ENCODE measurements at places on chromosomes 3 and 15.
A peak's percentile ranks its signal among the peaks of the same experiment; 100 is the strongest.

GRCh38 chr15:80695911-80696661 lies 976 bp downstream of the ABHD17C start:
- DNase-seq, result peak; percentile 8

- DNase-seq, result no peak
Observed at GRCh38 chr3:98875535-98875934, 26.0 kb downstream of the DCBLD2 start.

GRCh38 chr3:190155752-190156151 lies 35.1 kb upstream of the P3H2 start:
- no peak for DNase-seq

- no peak for DNase-seq
Observed at GRCh38 chr3:155334215-155334913, 40.9 kb upstream of the STRIT1 start.

- DNase-seq, result no peak
Observed at GRCh38 chr3:184497804-184498203, 63.8 kb upstream of the EPHB3 start.

- DNase-seq, result no peak
Observed at GRCh38 chr15:38687340-38687739, 122.7 kb upstream of the RASGRP1 start.

DNA sequence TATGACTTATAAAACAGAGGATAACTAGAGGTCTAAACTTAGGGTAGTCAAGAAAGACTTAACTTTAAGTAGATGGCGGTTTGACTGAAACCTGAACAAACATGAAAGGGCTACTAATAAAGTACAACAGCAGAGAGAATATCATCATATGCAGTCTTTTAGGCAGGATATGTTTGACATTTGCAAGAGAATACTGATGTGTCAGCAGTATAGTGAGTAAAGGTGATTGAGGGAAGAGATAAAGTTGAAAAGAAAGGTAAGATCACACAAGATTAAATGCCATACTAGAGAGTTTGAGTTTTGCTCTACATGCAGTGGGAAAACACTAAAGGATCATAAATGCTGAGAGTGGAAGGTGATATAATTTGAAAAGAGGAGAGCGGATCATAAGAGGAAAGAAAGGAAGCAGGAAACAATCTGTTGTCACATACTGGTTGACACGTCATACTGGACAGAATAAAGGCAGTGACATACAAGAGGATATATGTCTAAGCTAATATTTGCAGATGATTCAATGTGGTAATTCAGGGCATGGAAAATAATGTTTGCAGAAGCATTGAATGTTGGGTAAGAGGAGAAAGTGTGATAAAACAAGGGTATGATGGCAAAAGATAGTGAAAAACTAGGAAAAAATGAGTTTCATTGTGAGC lies 223.0 kb downstream of the EPHA6 start:
- no peak for DNase-seq

DNA sequence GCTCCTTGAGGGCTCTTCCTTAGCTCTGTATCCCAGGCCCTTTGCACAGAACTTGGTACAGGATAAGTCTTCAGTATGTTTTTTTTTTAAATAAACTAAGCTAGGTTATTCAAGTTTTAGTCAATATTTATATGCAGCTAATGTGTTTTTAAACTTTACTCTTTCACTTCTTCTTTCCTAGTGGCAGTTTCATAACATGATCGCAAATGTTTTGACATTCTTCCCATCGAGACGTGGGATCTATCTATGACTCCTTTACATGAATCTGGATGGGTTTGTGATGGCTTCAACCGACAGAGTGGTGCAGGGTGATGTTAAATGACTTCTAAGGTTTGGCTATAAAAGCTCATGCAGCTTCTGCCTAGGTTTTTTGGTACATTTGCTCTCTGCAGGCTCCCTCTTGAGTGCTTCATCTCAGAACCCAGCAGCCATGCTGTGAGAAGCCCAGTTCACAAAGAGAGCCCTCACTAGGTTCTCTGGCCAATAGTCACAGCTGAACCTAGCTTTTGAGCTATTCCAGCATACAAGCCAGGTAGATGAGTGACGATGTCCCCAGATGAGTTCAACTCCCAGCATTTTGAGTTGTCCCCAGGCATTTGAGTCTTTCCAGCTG lies 13.5 kb upstream of the MECOM start:
- no peak for DNase-seq

- no peak for DNase-seq
Observed at GRCh38 chr3:99470841-99471240, 167.6 kb upstream of the COL8A1 start.

DNA sequence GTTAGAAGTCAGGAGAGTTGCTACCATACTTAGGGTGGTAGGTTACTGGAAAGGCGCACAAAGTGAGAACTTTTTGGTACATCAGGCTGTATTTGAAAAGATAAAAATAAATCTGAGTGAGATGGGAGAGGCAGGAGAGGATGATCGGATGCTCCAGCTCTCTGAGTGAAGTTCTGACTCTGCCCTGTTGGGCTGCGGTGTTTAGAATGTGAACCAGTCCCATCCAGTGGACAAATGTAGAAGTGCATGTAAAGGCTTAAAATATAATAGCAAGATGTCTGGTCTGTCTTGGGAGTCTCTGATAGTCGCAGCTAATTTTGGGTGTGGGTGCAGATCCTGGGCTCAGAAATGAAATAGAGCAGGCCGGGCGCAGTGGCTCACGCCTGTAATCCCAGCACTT lies 30.4 kb downstream of the ACKR2 start:
- peak; percentile 17 for DNase-seq

- no peak for DNase-seq
Observed at GRCh38 chr3:35664460-35664919, 25.2 kb downstream of the ARPP21 start.

GRCh38 chr3:167929968-167930367 lies 165.8 kb downstream of the GOLIM4 start:
- no peak for DNase-seq

- no peak for DNase-seq
Observed at GRCh38 chr15:89457086-89457485, 39.3 kb downstream of the RHCG start.

- no peak for DNase-seq
Observed at GRCh38 chr15:51299187-51300015, 39.0 kb downstream of the CYP19A1 start.

DNA sequence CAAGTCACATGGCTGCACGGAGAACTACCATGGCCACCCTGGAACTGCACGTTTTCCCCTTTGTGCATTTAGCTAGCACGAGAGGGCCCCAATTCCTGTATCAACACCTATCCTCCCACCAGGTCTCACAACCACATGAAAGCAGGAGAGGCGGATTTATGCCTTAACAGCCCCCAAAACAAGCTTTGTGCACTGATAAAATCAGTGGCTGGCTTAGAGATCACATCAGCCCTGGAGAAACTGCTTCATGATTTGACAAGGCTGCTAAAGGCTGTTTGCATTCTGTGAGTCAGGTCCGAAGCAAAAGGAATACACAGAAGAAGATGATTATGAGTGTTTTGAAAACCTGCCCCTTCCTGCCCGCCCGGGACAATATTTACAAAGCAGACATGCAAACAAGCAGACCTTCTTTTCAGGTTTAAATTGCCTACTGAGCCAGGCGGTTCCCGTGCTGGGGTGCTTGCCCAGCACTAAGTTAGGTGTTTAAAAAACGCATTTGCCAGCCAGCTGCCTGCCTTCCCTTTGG lies 25.9 kb downstream of the CEMIP start:
- DNase-seq, result peak; percentile 42

DNA sequence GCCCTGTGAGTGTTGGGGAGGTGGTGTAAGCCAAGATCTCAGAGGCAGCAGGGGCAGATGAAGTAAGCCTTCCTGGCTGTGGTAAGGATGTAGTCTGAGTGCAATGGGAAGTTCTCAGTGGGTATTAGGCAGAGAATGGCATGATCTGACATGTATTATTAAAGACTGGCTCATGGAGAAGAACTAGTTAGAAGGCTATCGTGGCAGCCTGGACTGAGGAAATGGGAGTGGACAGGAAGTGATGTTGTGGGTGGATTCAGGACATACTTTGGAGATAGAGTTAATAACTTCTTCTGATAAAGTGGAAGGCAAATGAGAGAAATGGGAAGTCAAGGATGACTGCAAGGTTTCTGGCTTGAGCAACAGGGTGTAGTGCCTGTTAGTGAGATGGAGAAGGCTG lies 250.9 kb upstream of the CFAP20DC start:
- DNase-seq, result no peak

- no peak for DNase-seq
Observed at GRCh38 chr15:85381850-85382751, 1.7 kb downstream of the AKAP13 start.

GRCh38 chr3:44989636-44990373 lies 13.8 kb downstream of the EXOSC7 start:
- no peak for DNase-seq

DNA sequence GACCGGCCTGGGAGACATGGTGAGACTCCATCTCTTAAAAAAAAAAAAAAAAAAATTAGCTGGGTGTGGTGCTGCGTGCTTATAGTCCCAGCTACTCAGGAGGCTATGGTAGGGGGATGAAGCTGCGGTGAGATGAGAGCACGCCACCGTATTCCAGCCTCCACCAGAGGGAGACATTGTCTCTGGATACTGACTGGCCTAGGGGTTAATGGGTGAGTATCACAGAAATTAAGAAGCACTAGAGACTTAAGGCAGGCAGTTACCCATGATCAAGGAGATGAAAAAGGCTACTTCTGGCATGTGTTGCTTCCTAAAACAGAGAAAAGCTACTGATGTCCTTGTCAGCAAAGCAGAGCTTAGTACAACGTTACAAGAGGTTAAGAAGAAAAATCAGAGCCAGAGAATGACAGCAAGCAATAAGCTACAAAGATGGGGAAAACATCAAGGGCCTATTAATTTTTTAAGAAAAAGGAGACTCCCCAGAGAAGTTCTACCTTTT lies 8.6 kb downstream of the TFRC start:
- DNase-seq, result peak; percentile 74

DNA sequence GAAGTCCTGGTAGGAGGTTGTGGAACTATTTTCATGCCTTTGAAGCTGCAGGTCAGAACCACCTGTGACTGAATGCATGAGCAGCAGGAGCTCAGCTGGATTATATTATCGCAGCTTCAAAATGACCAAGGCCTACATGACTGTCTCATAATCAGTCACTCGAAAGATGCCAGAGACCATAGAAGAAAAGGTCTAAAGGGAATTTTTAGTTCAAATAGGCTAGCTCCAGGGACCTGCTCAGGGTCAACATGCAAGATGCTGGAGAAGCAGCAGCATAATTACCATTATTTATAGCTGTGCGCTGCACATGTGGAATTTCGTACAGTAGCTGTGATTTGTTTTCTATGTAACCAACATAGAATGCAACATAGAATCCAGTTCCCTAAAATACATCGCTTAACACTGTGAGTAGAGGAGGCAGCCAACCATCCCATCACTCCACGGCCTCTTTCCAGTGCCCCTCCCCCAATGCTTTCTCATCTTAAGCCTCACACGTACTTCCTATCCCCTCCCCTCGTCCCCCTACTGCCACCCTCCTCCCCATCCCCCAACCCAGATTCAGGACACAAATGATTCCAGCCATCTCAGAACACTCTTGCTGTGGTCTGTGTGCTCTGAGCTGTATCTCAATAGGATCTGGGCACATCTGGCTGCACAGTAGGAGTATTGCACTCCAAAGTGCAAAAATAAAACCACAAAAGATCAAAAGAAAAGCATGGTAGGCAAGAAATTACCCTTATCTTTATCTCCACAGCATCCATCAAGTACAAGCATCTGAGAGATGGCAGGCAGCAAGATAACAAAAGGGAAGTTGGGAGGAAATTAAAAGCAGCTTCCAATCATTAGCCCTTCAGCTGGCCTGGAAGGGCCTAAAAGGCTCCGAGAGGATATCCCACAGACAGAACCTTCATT lies 352.8 kb upstream of the SEMA6D start:
- DNase-seq, result no peak

DNA sequence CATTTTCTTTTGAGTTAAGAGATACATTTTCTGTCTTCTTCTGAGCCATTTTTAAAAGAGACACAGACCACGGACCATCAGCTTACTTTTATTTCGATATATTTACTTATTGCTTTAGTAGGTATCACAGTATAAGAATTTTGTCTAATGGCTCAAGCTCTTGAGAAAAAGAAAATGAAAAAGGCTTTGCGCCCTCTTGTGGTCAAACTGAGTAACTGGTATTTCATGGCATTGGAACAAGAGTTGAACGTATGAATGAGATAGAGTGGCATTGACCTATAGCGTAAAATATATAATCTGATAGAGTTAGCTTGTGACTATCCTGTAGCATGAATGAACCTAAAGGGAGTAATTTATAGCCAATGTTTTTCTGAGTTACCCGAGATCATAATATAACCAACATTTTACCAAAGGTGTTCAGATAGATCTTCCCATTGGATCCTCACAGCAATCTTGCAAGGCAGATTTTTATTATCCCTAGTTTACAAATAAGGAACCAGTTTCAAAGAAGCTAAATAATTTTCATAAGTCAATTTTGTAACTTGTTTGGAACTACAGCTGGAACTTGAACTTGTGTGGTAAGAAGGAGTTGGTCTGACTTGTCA lies 154.6 kb downstream of the POLR2M start:
- DNase-seq, result peak; percentile 37

GRCh38 chr15:98657721-98658120 lies 9.4 kb downstream of the IGF1R start:
- no peak for DNase-seq

GRCh38 chr3:98563661-98564281 lies 29.6 kb downstream of the CPOX start:
- DNase-seq, result peak; percentile 18

DNA sequence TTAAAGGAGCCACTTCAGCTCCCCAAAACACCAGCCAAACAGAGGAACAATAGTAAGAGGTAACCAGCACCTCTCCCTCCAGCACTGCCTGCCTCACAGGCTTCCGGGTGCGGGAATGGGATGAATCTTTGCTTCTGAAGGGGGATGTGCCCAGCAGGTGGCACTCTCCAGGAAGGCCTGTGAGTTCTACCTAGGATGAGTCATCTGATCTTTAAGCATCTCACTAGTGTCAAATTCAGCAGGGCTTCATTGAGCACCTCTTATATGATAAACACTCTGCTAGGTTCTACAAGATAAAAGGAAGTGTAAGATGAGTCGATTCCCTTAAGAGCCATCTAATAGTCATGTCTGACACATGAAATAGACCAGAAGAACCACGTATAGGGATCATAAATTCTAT lies 237.4 kb upstream of the UMPS start:
- DNase-seq, result no peak

GRCh38 chr3:145326666-145327065 lies 834.3 kb downstream of the PLOD2 start:
- DNase-seq, result no peak

- DNase-seq, result no peak
Observed at GRCh38 chr3:35448681-35449080, 190.6 kb upstream of the ARPP21 start.

DNA sequence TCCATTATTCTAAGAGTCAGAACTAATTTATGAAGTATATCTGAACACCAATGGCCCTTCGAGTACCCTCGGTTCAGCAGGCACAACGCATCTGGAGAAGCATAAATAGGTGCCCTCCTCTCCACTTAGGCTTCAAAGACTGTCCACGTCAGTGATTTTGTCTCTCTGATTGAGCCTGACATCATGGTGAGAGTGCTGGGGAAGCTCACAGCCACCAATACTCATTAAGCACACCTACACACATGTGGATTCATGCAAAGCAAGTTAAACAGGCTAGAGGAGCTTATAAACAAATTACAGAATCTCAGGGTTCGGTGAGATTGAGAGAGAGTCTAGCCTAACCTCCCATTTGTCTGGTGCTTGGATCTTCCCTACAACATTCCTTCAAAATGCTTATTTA lies 3.6 kb downstream of the CLDN1 start:
- DNase-seq, result no peak

- DNase-seq, result no peak
Observed at GRCh38 chr3:44988073-44988472, 12.0 kb downstream of the EXOSC7 start.
